ENCODE measurements at places on chromosomes 2 and 18.

GRCh38 chr2:105615305-105615704, 129.4 kb upstream of the NCK2 start:
- DNase-seq: no peak

DNA sequence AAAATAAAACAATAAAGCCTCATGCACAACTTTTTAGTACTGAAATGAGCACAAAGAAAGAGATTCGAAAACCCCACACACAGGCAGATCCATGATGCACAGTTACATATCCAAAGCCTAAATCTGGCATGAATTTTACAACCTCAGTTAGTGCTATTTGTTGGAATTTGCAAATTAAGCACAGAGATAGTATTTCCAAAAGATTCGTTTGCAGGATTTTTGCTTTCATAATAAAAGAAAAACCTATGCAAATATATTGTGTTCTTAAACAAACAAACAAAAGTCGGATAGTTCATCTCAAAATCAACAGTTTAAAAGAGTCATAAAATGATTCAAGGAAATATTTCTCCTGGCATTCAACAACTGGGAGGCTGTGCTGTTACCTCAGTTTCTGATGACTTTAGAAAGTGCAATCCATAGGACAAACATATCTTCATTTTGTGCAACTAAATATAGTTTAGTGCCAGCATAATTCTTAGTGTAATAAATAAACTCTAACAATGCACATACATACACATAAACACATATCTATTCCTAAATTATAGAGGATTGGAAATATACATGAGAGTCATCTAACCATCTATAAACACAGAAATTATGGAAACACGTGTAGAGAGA, 10.8 kb downstream of the PAX3 start:
- no peak for DNase-seq

GRCh38 chr2:96824079-96824870, 8.2 kb downstream of the CNNM3 start:
- DNase-seq: no peak

DNA sequence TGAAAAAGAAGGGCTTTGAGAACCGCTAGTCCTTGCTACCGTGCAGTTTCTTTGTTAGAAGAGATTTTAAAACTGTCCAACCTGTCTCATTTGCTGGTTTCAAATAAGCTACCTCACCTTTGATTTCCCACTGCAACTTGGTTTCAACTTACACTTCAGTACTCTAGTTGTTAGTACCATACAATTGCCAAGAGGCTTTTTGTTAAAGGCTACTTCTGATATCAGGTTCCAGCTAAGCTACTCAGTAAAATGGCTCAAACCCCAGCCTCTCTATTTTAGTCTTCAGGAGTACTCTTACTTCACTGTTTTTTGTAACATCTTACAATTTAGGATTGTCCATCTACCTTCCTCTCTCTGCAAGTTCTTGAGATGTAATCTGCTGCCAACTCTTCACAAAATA, 91.6 kb downstream of the INO80D start:
- DNase-seq: no peak

DNA sequence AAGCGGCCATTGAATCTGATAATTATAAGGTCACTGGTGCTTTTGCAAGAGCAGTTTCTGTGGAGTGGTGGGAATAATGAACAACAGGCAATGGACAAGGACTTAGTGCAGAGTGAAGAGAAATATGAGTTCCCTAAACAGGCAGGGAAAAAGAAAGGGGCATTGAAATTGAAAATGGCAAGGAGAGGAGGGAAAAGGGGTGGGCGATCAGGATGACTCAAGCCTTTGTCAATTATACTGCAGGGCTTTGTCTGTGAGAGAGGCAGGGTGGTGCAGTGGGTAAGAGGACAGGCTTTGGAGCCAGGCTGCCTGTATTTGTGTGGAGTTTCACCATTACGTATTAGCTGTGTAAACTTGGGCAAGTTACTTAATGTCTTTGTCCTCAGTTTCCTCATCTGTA, 29.5 kb upstream of the PAIP2B start:
- DNase-seq: peak; percentile 13

DNA sequence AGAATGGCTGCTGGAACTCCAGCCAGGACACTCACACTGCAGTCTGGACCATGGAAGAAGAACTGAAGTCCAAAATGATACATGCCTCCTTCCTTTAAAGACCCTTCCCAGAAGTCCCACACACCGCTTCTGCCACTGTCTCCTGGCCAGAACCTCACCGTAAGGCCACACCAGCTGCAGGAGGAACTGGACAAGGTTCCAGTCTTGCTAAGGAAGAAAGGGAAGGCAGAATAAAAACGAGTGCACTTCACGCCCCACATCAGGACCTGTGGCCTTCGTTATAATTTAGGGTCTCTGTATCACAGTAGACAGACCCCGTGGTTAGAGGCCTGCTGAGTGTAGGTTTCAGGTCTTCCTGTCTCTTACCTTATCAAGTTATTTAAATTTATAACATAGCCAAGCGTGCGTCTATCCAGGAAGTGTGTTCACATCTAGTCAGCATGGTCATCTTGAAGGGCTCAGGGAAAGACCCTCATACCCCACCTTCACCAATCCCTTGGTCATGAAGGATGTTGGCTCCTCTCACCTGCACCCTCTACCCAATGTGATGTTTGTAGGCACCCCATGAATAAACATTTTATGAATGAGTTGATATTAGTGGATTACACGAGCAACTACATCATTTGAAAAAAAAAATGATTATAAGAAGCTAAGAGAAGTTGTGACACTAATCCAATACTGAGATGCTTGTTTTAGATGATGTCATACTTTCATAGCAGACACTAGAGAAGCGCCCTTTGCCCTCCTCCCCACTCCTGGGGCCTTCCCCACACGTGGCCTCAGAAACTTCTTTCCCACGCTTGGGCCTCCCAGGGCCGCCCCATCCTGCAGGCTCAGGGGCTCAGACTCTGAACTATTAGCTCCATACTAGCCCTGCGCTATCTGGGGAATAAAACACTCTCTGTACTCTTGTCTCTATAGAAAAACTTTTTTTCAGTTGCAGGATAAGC, 157.6 kb downstream of the FAM210A start:
- DNase-seq: no peak

DNA sequence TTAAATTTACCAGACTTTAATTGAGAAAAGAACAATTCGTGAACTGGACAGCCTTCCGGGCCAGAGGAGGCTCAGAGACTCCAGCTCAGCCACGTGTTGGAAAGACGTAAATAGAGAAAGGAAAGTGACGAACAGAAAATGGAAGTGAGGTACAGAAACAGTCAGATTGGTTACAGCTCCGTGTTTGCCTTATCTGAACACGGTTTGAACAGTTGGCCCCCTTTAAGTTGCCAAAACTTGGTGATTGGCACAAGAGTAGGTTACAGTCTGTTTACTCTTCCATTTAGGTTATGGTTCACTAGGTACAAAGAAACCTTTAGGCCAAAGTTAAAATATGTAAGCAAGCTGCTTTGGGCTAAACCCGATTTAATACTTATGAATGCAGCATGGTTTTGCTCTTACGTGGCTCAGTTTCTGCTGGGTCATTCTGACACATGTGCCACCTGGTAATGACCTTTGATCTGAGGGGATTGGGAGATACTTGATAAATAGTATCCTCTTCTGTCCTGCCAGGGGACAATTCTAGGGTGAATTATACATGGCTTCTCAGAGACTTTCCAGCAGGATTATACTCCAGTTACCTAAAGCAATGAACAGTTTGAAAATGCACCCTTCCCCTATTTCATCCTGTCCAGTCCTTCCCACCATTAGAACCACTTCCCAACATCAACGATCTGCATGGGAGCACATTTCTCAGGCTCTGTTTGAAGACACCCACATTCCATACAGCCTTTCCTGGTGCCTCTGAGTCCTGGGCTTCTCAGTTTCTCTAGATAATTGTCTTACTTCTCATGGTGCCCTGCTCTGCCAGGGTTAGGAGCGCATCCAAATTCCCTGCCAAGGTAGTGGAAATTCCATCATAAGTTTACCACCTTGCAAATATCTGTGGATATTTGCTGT, 65.1 kb upstream of the TGIF1 start:
- no peak for DNase-seq
